Activated CD4-positive, alpha-beta T cell treated with anti-CD3 and anti-CD28 coated beads, Interleukin-2, amount 50 U/mL, for 4 hours (primary cell): ENCODE measurements at places on chromosomes 4 and X.

DNA sequence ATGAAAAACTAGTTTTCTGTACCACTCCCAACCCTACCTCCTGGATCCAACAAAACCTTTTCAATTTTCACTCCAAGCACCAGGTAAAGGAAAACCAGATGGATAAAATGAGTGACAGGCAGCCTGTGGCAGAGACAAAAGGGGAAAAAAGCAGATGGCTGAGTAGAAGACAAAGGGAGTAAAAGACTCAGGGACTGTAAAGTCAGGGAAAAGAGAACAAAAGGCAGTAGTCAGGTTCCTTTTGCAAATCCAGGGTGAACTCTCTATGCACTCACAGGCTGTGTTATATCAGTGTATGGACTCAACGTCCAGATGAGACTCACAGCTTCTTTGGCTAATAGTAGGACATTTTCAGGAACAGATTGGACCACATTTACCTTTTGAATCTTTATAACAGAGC is 54.2 kb downstream of the QRFPR start:
- DNase-seq: no peak

- no peak for DNase-seq
Observed at GRCh38 chr4:25525896-25526295, 129.8 kb upstream of the SLC34A2 start.

- DNase-seq: no peak
Observed at GRCh38 chr4:83174844-83175414, 60.4 kb upstream of the PLAC8 start.

DNA sequence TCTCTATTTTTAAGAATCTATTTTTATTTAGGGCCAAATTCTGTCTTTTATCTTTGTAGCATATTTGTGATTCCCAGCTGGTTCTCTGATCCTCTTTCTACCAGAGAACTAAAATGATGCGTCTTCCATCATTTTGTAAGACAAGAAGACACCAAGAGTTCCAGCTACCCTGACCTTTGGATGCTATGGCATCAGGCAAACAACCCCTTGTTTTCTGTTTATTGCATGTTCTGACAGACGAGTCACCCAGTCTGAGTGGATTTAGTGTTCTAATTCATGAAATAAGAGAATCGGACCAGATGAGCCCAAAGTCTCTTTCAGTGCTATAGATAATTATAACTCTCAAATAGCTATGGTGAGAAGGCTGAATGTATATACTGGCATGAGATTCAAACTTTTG is 69.7 kb downstream of the ZFYVE28 start:
- no peak for DNase-seq

GRCh38 chr4:107392951-107393350 is 327.1 kb downstream of the PAPSS1 start:
- DNase-seq: no peak

- DNase-seq: no peak
Observed at GRCh38 chr4:137800861-137801260, 268.6 kb upstream of the PCDH18 start.

DNA sequence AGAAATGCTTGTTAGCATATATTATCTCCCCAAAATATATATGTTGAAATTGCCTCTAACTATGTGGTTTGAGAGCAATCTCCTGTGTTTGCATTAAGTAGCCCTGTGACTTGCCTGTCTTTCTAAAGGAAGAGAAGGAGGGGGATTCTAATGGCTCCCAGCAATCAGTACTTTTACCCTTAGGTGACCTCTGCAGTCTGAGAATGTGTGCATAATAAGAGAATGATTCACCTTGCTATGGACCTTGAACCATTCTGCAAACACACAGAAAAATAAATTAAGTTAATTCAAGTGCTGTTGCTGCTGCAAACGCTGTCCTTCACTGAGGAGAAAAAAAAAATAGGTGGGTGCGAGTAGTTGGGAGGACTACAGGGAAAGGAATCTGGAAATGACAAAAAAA is 322.2 kb downstream of the IQCM start:
- no peak for DNase-seq

GRCh38 chr4:82469791-82470345 is 39.5 kb downstream of the ENOPH1 start:
- no peak for DNase-seq

- DNase-seq: no peak
Observed at GRCh38 chr4:29711226-29711625, 1008.9 kb upstream of the PCDH7 start.

GRCh38 chr4:22268350-22269025 is 247.4 kb downstream of the ADGRA3 start:
- DNase-seq: no peak

- DNase-seq: no peak
Observed at GRCh38 chr4:154511981-154512380, 20.4 kb upstream of the DCHS2 start.

DNA sequence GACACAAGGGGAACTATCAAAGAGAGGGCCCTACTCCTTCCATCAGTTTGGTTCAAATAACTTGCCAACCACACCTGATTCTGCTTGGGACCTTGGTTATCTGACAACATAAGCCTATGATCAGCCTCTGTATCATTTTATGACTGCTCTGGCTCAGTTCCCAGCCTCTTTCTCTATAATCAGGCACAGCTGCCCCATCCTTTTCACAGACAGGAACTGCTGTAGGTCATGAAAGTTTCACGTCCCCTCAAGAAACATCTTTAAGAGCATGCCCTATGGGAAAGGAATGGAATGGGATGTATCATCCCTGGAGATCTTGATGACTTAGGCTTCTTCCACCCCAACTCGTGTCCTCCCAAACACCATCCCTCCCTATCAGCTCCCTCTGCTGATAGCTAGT is 243.4 kb downstream of the AR start:
- DNase-seq: no peak

DNA sequence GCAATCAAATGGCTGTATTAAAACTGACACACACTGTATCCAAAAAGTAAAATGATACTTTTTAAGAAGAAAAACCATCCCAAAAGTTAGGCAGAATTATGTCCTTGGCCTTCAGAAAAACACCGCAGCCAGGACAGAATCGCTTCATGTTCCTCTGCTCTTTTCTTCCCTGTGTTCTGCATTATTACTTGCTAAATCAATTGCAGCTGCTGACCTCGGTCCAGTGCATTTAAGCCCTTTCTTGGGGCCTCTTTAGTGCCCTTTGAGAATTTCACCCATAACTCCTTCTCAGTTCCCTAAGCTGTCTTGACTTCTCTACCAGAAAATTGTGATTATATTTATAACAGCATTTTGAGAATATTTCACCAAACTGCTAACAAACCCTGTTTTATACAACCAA is 696.9 kb downstream of the PCDH7 start:
- no peak for DNase-seq

DNA sequence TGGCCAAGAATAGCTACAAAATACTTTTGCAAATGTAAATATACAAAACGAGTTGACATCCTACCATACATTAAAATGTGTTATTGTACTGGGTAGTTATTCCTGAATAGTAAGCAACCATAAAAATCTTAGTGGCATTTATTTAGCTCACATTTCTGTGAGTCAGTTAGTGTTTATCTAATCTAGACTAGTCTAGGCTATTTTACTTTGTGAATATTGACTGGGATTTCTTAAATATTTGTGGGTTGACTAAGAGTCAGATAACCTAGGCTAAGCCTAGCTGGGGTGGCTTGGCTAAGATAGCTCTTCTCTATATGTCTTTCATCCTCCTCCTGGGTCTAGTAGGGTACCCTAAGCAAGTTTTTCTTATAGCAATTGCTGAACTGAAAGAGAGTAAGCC is 543.8 kb upstream of the DIAPH2 start:
- DNase-seq: no peak

- no peak for DNase-seq
Observed at GRCh38 chrX:153861733-153862310, 24.2 kb downstream of the L1CAM start.

GRCh38 chrX:105869701-105870100 is 47.4 kb downstream of the NRK start:
- DNase-seq: no peak

- no peak for DNase-seq
Observed at GRCh38 chr4:128564081-128564630, 245.3 kb upstream of the JADE1 start.

- DNase-seq: no peak
Observed at GRCh38 chr4:109494563-109494962, 60.9 kb downstream of the SEC24B start.

- no peak for DNase-seq
Observed at GRCh38 chr4:7507381-7507780, 72.7 kb upstream of the PSAPL1 start.

DNA sequence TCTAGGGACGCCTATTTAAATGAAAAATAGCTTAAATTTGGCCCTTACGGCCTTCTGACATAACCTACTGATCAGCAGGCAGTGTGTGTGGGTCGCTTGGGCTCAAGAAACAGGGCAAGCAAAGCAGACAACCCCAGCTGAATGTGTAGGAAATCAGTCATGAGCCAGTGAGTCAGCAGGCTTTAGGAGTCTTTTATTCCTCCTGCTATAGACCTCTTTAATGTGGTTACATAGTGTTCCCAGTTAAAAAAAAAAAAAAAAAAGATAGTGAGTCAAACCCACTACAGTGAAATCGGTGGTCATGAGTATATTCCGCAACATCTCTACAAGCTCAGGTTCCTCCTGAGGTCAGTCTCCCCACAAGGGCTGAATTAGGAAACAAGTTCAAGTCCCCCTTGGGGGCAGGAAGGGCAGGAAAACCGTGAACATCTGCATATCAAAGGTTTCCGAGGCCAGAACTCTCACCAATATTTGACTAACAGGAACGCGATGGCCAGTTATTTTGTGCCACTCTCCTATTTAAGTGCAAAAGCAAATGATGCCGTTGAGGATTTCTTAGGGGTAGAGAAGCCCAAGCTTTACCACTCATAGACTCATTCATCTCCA is 32.7 kb downstream of the ACSL1 start:
- DNase-seq: peak; percentile 49

GRCh38 chr4:20684852-20685763 is 15.2 kb upstream of the PACRGL start:
- no peak for DNase-seq

- no peak for DNase-seq
Observed at GRCh38 chrX:24696294-24696693, 2.6 kb downstream of the POLA1 start.

DNA sequence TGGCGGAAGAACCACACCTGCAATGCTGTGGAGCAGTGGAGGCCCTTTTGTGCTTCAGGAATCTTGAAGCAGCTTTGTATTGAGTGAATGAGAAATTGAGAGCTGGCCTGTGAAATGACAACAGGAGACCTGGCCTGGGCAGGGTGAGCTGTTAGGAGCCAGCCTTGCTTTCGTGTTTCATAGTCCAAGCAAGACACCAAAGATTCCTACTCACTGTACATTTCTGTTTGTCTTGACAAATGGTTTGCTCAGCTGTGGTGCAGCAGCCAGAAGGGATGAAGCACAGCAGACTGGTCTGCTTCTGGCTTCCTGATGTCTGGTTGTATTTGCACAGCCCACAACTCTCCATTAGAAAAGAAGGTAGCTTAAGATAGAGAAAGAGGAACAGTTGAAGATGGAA is 96.5 kb downstream of the GATB start:
- no peak for DNase-seq

DNA sequence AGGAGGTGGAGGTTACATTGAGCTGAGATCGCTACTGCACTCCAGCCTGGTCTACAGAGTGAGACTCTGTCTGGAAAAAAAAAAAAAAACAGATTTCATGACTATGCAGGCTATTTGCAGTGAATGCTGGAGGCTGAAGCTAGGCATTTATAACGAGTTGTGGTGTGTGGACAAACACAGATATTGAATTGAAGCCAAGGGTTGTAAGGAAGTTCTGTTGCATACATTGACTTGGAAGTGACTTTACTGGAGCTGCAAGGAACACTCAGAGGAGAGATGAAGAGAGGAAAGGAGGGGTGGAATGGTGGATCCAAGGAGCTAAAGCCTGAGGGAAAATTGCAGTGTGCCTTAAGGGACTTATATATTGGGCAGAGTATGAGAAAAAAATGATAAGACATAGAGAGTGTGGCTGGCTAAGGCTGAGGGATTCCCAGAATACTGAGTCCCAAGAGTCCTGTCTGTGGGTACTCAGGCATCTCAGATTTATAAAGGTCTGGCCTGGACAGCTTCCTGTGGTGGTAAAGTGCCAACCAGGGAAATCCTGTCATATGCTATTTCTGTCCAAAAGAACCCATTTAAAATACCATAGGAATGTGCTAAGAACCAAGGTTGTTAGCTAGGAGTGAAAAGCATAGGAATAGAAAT is 87.8 kb upstream of the GUCY1A1 start:
- no peak for DNase-seq

- DNase-seq: no peak
Observed at GRCh38 chr4:146023334-146023967, 84.8 kb upstream of the ZNF827 start.

GRCh38 chr4:22343606-22344005 is 172.3 kb downstream of the ADGRA3 start:
- DNase-seq: no peak

GRCh38 chr4:86452422-86452891 is 92.6 kb upstream of the MAPK10 start:
- DNase-seq: no peak

DNA sequence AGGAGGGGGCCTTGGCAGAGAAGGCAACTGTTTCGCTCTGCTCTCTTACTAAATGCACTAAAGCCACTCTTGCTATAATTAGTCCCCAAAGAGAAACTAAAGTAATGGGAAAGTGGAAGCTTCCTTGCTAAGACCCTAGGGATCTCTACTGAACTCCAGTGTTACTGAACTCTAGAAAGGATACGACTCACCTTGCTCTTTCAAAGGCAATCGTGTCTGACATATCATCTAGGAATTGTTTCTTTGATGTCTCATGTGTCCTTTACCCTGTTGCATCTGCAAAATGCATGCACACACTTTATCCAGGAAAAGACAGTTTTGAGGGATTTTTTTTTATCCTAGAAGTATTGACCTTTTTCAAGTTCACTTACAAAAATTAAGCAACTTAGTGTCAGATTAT is 148.1 kb upstream of the FAM9B start:
- DNase-seq: no peak

- no peak for DNase-seq
Observed at GRCh38 chr4:7002336-7002735, 40.8 kb upstream of the TADA2B start.
